GM12865 (cell line): ENCODE measurements at places on chromosomes 1 and 21.
A peak's percentile ranks its signal among the peaks of the same experiment; 100 is the strongest.

DNA sequence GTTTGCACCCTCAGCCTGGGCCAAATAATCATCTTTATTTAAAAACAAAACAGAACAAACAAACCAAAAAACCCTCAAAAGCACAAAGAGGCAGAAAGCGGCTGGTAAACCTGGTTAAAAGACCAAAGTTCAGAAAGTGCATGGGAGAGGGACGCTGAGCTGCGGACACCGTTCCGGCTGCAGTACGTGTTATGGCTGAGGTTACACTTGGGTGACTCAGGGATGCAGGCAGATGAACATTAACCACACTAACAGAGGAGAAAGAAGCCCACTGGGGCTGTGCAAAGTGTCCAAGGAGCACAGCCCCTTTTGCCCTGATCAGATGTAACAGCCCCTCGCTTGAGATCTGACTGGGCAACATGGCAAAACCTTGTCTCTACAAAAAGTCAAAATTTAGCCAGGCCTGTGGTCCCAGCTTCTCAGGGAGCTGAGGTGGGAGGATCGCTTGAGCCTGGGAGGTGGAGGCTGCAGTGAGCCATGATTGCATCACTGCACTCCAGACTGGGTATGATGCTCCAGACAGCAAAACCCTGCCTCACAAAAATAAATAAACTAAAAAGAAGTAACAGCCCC, 28.3 kb downstream of the GPR157 start:
- DNase-seq = no peak

GRCh38 chr1:81760477-81761097, 40.1 kb upstream of the ADGRL2 start:
- DNase-seq = peak; percentile 17

GRCh38 chr1:26996024-26996423, 2.5 kb downstream of the TRNP1 start:
- DNase-seq = no peak

- DNase-seq = no peak
Measured at GRCh38 chr1:180927348-180927747, 14.7 kb downstream of the KIAA1614 start.

DNA sequence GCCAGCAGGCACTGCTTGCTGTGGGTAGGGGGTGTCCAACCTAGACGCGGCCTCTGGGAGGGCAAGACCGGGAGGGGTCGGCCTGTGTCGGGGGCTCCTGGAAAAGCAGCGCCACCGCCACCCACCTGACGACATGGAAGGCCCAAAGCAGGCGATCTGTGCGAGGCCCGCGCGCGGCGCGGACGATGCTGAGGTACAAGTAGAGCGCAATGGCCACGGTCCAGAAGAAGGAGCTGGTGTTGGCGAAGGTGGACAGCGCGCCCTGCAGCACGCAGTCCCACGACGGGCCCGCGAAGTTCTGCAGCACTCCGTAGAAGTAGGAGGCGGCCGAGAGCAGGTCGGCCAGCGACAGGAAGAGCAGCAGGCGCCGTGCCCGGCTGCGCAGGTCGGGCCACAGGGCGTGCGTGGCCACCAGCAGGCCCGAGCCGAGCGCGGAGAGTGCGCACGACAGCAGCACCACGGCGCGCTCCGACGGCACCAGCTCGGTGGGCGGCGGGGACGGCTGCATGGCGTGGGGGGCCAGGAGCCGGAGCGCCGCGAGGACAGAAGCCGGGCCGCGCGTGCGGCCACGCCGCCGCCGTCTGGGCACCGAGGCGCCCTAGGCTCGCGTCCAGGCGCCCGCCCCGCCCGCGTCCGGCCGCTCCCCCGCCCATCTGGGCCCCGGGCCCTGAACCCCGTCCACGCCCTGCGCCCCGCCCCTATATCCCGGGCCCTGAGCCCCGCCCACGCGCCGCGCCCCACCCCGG, at the start of gene GPR157:
Gene GPR157 (minus strand): TSS at position 583 of the 746 bp plus-strand sequence. CDS start 75 bp downstream, at position 508.
- DNase-seq = peak; percentile 95
